ENCODE measurements at places on chromosomes 1 and 21.

DNA sequence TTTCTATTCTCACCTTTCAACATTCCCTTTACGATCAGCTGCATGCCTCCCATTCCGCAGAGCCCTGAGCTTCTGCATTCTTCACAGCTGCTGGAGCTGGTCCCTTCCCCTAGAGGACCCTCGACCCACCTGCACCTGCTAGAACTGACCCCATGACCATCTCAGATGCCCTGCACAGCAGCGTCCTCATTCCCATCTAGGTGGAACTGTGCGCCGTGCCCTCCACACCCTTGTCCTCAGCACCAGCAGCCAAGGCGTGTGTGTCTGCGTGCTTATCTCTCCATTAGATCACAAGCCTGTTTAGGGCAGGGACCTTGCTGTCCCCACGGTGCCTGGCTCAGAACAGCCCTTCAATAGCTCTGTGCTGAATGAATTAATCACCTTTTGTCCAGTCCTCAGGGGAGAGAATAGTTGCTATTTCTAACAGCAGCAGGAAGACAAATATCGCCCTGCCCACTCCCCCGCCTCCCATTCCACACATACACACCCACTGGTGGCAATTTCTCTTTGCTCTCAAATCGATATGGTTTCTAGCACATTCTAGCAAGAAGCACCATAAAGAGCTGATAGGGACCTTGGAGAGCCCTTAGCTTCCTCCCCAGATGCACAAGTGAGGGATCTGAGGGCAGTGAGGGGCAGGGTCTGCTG, 61.7 kb downstream of the KCNN3 start:
- DNase-seq: no peak

- no peak for DNase-seq
These were observed 18.8 kb downstream of the ELF3 start for GRCh38 chr1:202029171-202029665.

DNA sequence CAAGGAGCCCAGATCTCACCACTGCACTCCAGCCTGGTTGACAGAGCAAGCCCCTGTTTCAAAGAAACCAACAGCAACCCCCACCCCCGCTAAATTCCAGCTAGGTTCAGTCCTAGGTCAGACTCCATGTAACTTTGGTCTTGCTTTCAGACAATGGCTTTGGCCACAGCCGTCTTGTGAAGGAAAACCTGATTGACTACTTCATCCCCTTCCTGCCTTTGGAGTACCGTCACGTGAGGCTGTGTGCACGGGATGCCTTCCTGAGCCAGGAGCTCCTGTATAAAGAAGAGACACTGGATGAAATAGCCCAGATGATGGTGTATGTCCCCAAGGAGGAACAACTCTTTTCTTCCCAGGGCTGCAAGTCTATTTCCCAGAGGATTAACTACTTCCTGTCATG, 12.9 kb downstream of the TOR3A start:
- DNase-seq: no peak

- no peak for DNase-seq
These were observed 82.6 kb downstream of the SPAG17 start for GRCh38 chr1:118102445-118102844.

- DNase-seq: no peak
These were observed 3.3 kb upstream of the GJB3 start for GRCh38 chr1:34777519-34778321.

GRCh38 chr1:228039986-228040385, 33.2 kb downstream of the WNT3A start:
- no peak for DNase-seq

GRCh38 chr1:198669023-198669698, 30.3 kb downstream of the PTPRC start:
- DNase-seq: peak; percentile 52

DNA sequence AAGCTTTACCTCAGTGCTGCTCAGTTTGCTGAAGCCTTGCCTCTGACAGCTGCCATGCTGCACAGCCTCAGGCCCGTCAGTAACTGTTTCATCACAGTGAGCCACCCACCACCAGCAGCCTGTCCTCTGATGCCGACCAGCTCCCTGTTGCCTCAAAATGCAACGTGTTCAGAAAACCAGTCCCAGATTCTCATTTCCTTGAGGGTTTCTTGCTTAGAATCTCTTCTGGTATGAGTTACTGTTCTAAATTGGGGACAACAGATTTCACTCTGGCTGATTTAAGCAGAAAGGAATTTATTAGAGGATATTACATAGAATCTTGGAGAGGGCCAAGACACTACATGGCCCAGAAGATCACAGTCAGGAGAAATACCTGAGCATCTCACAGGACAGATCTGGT, 11.0 kb downstream of the UBL4B start:
- no peak for DNase-seq

DNA sequence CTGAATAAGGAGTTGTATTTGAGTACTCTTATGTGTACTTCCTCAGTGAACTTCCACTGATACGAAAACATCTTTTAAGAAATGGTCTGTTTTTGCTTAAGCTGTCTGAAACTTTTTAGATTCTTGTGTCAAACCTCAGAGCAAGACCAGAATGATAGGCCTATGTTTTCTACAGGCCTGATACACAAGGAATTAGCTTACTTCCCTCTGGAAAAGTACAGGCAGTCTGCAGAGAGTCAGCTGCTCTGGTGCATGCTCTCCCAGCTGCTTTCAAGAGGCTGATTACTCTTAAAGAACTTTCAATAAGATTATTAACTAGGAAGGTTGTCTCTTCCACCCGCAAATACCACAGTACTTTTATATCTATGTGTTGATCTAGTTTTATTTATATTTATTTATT, 9.5 kb downstream of the SNX27 start:
- DNase-seq: no peak
